Effector memory CD4-positive, alpha-beta T cell (primary cell): ENCODE measurements at places on chromosomes 4 and X.

DNA sequence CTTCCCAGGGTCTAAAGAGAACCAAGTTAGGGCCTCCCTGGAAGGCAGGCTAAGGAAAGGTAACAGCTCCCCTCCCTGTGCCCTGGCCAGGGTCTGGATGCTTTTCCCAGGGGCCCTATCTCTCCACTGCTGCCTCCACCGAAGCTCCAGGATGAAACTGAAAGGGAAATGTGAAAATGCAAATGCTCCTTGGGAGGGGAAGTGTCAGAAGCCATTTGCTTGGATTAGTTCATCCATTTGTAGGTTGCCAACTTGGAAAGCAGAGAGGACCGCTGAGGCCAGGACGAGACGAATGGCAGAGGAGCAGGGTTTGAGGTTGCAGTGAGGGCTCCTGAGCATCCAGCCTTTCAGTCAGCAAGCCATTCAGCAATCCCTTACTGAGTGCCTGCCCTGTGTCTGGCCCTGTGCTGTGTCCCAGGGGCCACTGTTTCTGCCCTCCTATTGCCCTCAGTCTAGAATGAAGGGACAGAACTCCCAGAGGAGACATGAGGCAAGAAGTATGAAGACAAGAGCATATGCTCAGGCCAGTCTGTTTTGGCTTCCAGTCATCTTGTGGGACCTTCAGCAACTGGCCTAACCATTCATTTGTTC is 45.9 kb upstream of the PGRMC1 start:
- DNase-seq: no peak

GRCh38 chr4:106809076-106809475 is 227.0 kb downstream of the DKK2 start:
- DNase-seq: no peak

DNA sequence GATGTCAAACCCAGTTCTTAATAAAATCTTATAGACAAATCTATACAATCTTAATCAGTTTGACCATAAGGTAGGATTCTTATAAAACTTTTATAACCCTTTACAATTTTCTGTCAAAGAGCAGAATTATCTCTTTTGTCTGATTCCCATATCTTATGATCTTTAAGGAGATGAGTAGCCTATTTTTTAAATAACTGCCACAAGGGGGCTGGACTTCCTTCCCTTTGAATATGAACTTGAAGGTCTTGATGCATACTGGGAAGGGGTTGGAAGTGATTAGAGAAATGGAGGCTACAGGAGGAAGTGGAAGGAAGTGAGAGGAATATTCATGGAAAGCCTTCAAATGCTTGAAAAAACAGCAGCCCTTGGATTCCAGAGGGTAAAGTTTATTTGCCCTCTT is 111.1 kb downstream of the APOOL start:
- no peak for DNase-seq

GRCh38 chrX:2708021-2708420 is 16.9 kb downstream of the CD99 start:
- no peak for DNase-seq

GRCh38 chr4:186693894-186694293 is 29.8 kb downstream of the FAT1 start:
- DNase-seq: no peak

DNA sequence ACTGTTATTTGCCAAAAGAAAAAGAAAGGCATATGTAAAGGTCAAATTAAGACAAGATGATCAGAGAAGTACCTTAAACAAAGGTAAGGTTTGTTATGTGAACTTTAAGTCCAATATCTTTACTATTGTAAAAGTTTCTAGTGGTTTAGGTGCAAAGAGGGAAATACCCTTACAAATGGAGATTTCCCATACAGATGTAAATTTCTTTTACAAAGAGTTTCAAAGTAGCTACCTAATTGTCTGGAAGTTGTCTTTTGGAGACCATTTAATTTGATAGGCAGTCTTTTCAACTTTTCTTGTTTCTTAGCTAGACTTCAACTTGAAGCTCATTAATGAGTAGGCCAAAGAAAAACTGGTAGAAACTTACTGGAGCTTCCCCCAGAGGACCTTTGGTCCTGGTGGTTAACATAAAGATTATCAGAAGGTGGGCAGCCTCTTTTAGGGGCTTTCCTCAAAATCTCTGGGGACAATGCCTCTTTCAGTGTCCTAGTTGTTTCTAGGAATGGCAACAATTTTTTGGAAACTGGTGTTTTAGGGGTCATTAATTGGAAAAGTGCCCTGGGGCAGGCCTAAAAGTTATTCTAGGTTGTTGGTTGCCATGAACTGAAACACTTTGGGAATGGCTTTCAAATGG is 297.3 kb downstream of the GUCY2F start:
- no peak for DNase-seq

- no peak for DNase-seq
Measured at GRCh38 chr4:122946142-122946541, 23.7 kb upstream of the NUDT6 start.

GRCh38 chr4:32962100-32962499 is 2241.9 kb downstream of the PCDH7 start:
- DNase-seq: no peak

DNA sequence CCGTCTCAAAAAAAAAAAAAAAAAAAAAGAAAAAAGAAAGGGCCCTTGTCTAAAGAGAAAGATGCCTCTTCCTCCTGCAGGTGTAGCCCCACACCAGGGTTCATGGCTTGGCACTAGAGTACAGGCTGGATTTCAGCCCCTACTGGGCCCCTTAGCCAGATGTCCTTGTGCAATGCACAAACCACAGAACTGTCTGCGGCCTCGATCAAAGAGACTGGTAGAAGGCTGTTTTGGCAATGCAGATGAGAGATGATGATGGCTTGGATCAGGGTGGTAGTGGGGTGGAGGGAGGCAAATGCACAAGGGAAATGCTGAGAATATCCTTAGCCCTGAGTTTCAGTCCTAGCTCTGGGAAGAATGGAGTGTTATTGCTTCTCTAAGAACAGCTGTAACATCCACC is 26.5 kb upstream of the TSR2 start:
- no peak for DNase-seq

DNA sequence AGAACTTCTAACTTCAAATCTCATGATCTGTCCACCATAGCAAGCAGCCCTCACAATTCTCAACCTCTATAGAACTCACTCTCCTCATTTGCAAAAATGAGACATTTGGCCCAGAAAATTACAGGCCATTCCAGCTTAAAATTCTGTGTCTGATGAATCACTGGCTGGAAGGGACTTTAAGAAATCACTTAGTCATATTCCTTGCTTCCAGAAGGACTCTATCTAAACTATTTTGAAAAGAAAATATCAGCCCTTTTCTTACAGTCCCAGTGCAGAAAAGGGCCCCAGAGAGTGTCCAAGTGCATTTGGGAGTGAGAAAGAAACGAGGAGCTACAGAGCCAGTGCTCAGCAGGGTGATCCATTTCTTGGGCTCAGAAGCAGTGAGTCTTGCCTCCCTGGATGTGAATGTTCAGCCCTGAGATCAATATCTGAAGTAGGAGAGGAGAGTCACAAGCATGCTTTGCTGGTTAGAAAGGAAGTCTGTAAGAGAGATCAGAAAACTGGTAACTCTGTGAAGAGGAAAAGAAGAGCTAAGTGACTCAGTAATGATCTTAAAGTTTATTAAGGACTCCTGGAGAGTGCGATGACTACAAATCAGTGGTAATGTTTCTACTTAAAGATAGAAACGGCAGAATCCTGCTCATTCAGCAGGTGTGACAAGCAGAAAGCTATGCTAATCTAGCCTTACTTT is 139.8 kb downstream of the PALLD start:
- DNase-seq: no peak

DNA sequence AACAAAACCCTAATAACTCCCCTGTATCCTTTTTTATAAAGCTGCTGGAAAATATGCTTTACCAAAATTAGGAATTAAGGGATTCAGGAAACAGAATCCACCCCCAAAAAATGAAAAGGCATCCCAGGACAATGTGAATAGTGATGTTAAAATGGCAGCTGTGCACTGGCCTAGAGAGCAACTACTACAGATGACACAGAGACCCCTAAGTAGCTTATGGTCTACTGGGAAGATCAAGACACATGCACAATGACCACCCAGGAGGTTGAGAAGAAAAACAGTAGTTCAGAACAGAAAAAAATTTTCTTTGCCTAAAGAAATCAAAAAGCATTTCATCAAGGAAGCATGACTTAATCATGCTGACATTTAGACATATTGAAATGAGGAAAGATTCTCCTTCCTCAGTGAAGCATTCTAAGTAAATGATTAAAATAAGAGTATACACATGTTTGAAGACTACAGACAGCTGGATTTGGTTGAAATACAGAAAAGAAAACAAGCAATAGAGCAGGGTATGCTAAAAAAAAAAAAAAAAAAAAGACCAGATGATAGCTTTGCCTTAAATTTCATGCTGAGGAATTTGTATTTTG is 117.3 kb downstream of the WDFY3 start:
- no peak for DNase-seq

- DNase-seq: no peak
Measured at GRCh38 chr4:151153585-151153984, 54.2 kb downstream of the RPS3A start.

DNA sequence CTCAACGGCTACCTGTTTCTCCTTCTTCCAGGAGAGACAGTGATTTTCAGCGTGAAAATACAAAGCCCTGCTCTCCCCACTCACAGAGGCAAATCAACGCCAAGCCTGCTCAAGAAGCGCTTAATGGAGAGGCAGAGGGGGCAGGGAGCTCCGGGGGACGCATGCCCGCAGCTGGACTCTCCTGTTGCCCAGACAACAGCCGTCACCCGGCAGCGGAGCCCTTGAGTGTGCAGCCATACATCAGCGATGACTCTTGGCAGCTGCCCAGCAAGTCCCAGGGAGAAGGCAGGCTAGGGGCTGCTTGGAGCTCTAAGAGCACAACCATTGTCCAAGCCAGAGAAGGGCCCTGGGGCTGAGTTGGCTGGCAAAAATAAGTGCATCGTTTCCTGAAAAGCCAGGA is 71.0 kb upstream of the AFAP1 start:
- no peak for DNase-seq

DNA sequence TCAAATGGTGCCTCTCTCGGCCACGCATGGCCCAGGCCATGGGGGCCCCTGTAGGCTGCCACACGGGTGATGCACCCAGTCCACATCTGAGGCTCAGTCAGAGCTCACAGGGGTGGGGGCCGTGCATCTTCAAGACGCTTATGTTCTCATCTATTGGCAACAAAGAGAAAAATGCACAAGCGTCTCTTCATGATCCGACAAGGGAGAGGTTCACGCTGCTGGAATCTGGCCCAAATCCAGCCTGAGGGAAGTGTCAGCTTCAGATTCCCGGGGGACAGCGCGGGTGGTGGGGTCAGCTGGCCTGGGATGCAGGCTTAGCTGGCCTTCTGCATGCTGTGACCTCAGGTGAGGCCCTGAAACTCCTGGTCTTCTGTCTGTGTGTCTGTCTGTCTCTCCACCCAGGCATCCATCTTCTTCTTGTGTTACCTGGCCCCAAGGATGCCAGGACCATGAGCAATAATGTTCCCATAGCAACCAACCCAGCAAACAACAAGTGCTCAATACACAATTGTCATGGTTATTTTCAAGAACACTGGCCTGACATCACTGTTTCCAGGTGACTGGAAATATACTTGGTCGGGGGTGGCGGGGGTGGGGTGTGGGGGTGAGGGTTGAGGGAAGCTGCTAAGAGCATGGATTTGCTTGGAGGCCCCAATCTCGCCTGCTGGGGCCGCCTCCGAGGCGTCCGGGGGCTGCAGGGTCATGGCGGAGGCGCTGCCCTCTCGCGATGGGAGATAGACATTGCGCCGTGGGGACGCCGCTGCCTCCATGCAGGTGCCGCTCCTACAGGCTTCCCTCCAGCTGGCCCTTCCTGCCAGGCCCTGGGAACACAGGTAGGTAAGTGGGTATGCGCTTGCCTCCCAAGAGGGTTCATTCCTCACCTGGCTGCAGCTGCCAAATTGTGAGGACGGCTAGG is 48.3 kb downstream of the ABLIM2 start:
- DNase-seq: no peak

- no peak for DNase-seq
Measured at GRCh38 chr4:105992641-105993305, 97.5 kb downstream of the NPNT start.

DNA sequence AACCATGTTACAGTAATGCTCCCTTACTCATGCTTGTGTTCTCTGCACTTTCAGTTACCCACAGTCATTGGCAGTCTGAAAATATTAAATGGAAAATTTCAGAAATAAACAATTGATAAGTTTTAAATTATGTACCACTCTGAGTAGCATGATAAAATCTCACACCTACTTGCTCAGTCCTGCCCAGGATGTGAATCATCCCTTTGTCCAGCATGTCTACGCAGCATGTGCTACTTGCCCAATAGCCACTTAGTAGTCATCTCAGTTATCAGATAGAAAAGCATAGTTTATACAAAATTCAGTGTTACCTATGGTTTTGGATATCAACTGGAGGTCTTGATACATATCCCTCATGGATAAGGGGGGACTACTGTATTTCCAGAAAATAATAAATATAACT is 577.1 kb downstream of the GALNTL6 start:
- DNase-seq: no peak

GRCh38 chr4:176791591-176792325 is 964 bp downstream of the VEGFC start:
- no peak for DNase-seq

- DNase-seq: no peak
Measured at GRCh38 chr4:1854752-1855151, 1.2 kb downstream of the LETM1 start.

DNA sequence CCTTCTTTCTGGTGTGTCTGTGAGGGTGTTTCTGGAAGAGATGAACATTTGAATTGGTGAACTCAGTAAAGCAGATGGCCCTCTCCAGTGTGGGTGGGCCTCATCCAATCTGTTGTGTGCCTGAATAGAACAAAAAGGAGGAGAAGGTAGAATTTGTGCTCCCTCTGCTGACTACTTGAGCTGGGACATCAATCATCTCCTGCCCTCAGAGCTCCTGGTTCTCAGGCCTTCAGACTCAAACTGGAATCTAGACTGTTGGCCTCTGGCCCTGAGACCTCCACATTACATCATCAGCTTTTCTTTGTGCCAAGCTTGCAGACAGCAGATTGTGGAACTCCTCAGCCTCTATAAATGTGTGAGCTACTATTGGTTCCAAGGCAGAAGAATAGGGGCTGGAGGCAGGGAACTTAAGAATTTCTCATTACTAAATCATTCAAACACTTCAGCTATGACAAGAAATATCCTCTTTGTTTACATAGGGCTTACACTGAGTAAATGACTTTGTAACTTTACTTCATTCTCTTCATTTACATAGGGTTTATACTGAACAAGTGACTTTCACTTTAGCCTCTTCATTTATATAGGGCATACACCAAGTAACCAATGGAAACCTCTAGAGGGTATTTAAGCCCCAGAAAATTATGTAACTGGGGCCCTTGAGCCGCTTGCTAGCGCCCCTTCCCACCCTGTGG is 86.9 kb upstream of the NWD2 start:
- no peak for DNase-seq

- no peak for DNase-seq
Measured at GRCh38 chr4:4249866-4250265, 1.8 kb upstream of the TMEM128 start.

- DNase-seq: no peak
Measured at GRCh38 chrX:45424326-45424725, 223.7 kb upstream of the DIPK2B start.

DNA sequence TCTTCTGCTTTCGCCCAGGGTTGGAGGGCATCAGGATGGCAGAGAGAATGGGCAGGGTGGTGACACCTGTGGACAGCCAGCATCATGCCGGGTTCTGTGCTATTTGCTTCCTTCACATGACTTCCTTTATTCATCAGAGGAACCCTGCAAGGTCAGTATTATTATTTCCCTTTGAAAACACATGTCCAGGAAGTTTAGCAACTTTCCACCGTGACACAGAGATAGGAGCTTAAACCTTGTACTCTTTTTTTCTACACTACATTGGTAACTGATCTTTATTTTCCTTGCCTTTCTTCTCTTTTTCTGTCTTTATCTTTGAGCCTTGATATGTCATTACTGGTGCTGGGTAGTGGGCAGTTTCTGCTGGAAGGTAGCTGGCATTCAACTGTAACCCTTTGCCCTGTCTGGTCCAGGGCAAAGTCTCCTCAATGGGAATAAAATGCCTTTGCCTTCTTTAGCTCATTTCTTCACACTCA is 5.0 kb upstream of the MGST2 start:
- DNase-seq: no peak
